ENCODE measurements at places on chromosomes 11 and 22. TPM values are rescaled to one million over a fixed set of nuclear protein-coding genes. Genes with fewer than 3 reads are reported as not detected.
A peak's percentile ranks its signal among the peaks of the same experiment; 100 is the strongest.

DNA sequence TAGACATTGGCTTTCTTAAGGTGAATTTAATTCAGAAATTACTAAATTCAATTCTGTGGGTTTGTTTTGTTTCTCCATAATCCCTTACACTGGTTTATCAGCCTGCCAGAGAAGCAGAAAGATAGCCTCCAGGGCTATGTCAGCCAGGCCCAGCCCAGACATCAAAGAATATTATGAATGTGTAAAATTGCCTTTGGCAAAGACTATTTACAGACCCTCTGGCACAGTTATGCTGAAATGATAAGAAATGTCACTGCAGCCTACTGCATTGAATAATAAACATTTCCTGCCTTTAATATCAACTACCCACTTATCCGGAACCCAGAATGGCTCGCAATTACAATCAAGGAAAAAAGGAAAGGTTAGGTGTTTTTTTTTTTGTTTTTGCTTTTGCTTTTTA is 562.5 kb upstream of the LRRC4C start:
- H3K4me1 ChIP-seq: no peaks in the 10 kb centered on the region
- H3K36me3 ChIP-seq: no peaks in the 10 kb centered on the region
- H3K4me3 ChIP-seq: no peak overlapping the region
- no peak overlapping the region for H3K27ac ChIP-seq

The ROM1 gene
- 9.3 TPM for total RNA-seq

- no peaks in the 10 kb centered on the region for H3K27me3 ChIP-seq
- no peak for DNase-seq
- H3K4me3 ChIP-seq: no peak overlapping the region
- no peaks in the 10 kb centered on the region for H3K4me1 ChIP-seq
- peak overlapping the region; percentile 4 for H3K27ac ChIP-seq
Observed at GRCh38 chr11:13237761-13238160, 39.8 kb upstream of the BMAL1 start.

DNA sequence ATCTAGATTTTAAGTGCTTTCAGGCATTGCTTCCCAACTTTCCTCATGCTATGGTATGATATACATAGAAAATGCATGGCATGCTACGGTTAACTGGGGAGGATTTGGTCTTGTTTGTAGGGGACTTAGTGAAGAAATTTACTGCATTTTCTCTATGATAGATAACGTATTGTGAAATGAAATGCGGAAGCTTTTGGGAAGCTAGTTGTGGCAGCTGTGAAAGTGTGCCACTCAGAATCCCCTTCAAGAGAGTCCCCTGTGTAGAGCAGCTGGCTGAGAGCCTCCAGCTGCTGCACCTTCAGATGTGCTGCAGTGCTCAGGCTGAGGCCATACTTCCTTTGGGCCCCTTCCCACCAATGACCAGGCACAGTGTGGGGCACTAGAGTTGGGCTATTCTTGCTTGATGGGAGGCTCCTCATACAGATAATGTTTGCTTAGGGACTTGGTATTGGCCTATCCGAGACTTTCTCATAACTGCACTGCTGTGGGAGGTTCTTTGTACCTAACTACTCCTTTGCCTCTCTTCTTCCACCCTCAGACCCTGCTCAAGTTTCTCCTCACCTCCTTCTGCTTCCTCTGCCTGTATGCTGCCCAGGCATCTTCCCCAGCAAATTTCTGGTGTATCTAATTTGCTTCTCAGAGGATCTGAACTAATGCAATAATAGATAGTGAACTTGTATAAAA is 67.3 kb downstream of the HIPK3 start:
- H3K4me3 ChIP-seq: no peak overlapping the region
- DNase-seq: no peak
- H3K27ac ChIP-seq: no peak overlapping the region

The OR8G5 gene
- total RNA-seq: not detected

DNA sequence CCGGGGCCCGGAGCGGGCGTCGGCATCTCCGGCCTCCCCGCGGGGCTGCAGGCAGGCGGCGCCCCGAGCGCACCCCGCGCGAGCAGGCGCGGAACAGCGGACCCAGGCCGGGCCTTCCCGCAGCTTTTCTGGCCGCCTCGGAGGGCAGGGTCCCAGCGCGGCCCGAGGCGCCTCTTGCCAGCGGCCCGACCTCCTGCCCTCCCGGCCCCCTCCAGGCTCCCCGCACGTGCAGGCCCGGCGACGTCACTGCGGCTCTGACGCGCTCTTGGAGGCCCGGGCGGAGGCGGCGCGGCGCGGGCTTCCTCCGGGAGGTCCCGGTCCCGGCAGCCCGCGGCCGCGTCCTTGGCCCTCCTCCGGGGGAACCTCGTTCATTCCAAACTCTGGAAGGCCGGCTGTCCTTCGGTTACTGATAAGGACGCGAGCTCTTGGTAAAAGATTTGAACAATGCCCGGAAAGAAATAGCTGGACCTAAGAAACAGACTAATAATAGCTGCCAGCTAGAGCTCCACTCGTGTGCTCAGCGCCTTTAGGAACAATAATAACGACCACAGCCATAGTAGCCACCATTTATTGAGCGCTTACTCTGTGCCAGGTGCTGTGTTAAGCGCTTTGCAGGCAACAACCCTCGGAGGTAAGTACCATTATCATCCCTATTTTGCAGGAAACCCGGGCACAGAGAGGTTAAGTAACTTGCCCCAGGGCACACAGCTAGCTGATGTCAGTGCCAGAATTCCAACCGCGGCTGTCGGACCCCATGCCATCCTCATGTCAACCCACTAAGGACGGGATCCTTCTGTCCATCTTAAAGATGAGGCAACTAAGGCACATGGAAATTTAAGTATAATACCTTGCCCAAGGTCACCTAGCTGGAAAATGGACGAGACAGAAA is 39.1 kb upstream of the CREB3L1 start:
- peak; percentile 32 for DNase-seq
- no peaks in the 10 kb centered on the region for H3K27me3 ChIP-seq
- H3K4me3 ChIP-seq: peak overlapping the region; percentile 28
- no peaks in the 10 kb centered on the region for H3K4me1 ChIP-seq
